AML-193 (cell line): ENCODE measurements at places on chromosomes 6 and 20.

GRCh38 chr6:143346004-143346403 lies 104.5 kb downstream of the ADAT2 start:
- DNase-seq, result no peak

- DNase-seq, result no peak
Observed at GRCh38 chr6:90488816-90489215, 98.1 kb downstream of the MAP3K7 start.

DNA sequence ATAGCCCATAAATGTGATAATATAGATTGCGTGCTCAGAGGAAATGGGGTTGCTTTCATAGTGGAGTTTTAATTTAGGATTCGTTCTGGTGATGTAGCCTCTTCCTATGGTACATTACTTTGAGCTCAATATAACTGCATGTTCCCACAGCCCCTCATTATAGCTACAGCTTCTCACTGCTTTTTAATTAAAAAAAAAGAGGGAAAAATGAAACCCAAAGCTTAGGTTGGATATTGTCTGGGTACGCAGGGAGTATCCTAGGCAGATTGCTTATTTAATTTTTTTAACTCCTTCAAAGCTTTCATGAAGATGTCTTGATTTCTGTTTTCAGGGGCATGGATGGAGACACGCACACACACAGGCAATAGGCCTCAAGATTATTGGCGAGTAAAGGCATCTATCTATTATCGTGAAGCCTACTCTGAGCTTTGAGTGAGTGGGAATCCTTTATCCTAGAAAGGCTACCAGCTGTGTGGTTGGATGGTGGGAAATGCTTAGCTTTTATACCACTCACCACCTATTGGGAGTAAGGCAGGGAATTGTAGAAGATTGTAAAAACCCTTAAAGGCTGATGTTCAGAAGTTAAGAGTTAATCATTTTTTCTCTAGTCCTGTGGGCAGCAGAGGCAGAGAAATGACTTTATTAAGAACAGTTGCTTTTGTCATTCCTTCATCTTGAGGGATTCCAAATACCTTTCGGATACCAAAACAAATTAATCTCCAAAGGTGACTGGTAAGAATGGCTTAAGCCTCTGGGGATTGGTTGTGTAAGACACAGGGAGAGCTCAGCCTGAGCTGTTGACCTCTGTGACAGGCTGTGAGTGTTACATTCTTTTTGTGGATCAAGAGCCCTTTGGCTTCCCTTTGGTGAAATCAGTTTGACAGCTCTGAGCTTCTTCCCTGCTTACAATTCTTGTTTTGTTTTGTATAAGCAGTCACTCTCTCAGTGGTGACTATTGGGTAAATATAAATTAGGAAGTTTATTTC lies 33.4 kb downstream of the CTNNBL1 start:
- no peak for DNase-seq

DNA sequence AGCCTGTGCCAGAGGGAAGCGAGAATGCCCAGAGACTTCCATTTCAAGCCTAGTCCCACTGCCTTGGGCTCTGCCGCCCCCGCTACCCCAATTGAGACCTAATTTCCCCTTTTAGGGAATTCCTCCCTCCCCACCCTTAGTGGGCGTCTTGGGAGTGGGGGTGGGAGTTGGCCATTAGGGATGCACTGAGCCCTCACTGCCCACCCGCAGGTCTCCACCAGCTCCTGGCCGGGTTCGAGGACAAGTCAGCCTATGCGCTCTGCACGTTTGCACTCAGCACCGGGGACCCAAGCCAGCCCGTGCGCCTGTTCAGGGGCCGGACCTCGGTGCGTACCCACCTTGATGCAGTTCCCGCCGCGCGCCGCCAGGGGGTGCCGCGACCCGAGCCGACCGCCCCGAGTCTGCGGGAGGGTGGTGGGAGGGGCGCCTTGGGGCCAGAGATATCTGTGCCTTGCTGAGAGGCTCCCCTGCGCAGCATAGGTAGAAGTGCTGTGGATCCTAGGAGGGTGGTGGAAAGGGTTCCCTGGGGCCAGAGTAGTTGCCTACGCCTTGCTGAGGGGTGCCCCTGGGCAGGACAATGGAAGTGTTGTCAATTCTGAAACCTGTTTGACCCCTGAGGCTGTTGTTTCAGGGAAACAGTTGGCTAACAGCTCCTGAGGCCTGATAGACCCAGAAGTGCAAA lies 9.2 kb downstream of the ITPA start:
- peak; percentile 7 for DNase-seq

DNA sequence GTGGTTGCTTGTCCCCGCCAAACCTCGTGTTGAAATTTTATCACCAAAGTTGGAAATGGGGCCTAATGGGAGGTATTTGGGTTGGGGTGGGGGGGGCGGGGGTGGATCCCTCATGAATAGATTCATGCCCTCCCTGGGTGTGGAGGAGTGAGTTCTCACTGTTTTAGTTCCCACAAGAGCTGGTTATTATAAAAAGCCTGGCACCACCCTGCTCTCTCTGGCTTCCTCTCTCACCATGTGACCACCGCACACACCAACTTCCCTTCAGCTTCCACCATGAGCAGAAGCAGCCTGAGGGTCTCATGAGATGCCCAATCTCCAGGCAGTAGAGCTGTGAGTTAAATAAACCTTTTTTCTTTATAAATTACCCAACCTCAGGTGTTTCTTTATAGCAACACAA lies 111.3 kb downstream of the PRDM1 start:
- DNase-seq, result no peak

- DNase-seq, result no peak
Observed at GRCh38 chr6:1947922-1948321, 297.5 kb downstream of the GMDS start.

DNA sequence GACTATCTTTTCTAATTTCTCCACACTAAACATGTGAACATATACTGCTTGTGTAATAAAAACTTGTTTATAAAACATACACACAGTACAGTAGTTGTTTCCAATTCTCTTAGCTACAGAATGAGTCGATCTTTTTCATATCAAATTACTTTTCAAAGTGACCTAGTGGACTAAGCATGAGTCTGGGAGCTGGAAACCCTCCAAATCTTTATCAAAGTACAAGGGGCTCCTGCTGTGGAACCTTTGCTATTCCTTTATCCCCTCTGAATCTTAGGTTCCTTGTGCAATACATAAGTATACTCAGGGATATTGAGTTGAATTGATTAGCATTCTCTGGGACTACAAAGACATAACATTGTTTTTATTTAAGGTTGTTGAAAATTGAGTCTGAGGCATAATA lies 48.7 kb upstream of the TAB2 start:
- no peak for DNase-seq
